Subcutaneous preadipocyte (primary cell): ENCODE measurements at places on chromosomes 7 and 10. TPM values are rescaled to one million over a fixed set of nuclear protein-coding genes. Genes with fewer than 3 reads are reported as not detected.

The TMEM72 gene
- total RNA-seq = not detected in 2 replicates

The PAX4 gene
- not detected in 2 replicates for total RNA-seq

The AUTS2 gene
- 5.9 and 11.7 TPM in 2 replicates for total RNA-seq

The SPDYE6 gene
- not detected in 2 replicates for total RNA-seq

The GNGT1 gene
- total RNA-seq = not detected in 2 replicates

The ANKRD2 gene
- 1.8 and 2.9 TPM in 2 replicates for total RNA-seq

The OR13A1 gene
- total RNA-seq = not detected in 2 replicates
